ENCODE measurements at places on chromosomes 12 and 14. TPM values are rescaled to one million over a fixed set of nuclear protein-coding genes. Genes with fewer than 3 reads are reported as not detected.
A peak's percentile ranks its signal among the peaks of the same experiment; 100 is the strongest.

TUNAR gene
- total RNA-seq = not detected

- peak; percentile 28 for DNase-seq
Observed at GRCh38 chr14:100547633-100548294, 39.5 kb downstream of the BEGAIN start.

DNA sequence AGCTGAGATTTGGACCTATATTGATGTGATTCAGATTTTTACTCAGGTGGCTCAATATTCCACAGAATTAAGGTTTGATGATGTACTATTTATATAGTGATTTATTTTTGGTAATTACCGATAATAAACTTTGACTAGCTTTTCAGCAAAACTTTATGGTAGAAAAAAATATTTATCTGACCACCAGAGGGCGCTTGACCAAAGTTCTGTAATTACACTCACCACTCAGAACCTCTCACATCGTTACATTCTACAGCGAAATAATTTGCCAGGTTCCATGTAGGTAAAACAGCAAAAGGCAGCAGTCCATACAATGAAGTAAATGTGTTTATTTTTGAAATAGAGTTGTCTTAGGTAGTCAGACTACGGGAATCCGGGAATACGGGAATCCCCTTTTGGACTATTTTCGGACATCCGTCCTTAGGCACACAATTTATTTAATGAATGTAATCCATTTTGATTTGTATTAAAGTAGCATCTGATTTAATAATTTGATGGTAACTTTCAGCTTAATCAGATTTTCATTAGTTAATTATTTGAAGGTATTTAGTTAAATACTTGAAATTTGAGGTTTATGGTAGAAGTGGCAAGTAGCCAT lies 143.0 kb upstream of the DDHD1 start:
- no peak for DNase-seq

CMA1 gene
- total RNA-seq = 0.25 TPM

- DNase-seq = peak; percentile 72
Observed at GRCh38 chr14:102085948-102086708, 716 bp downstream of the HSP90AA1 start.

GRCh38 chr14:31261859-31262731 lies 54.5 kb upstream of the HECTD1 start:
- no peak for DNase-seq

DNA sequence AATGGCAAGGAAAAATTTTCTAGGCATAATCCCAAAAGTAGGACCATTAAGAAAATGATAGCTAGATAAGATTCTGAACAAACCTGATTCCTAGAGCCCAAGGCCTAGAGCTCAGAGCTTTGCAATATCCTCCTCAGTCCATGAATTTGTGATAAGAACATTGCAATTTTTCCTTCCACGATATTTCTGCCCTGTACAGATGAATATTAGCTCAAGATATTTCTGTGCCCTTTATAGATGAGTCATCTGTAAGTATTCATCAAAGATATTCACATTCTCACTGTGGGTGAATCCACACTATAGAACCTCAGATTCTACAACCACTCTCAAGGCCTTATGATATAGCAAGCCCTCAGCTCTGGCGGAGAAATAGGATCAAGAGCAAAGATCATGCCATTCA lies 37.5 kb downstream of the EAPP start:
- DNase-seq = no peak

HOXC12 gene
- total RNA-seq = not detected

GRCh38 chr14:88621100-88621499 lies 58.3 kb downstream of the ZC3H14 start:
- no peak for DNase-seq

DNA sequence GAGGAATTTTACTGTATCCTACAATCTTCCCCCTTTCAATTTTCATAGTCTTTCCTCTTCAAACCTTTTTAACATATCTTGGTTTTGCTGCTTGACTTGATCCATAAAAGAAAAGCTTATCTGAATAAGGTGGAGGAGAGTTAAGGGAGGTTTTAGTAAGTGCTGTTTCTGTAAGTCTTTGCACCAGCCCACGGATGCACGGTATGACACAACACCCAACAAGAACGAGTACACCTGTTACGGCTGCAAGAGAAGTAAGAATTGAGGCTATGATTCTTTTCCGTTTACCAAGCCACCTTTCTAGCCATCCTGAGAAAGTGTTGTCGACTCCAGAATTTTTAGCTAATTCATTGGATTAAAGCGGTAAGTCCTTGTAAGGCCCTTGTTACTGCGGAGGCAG lies 26.1 kb upstream of the CPNE8 start:
- no peak for DNase-seq

TNFAIP2 gene
- total RNA-seq = 0.10 TPM

- DNase-seq = no peak
Observed at GRCh38 chr12:89756194-89756584, 47.6 kb upstream of the ATP2B1 start.

DNA sequence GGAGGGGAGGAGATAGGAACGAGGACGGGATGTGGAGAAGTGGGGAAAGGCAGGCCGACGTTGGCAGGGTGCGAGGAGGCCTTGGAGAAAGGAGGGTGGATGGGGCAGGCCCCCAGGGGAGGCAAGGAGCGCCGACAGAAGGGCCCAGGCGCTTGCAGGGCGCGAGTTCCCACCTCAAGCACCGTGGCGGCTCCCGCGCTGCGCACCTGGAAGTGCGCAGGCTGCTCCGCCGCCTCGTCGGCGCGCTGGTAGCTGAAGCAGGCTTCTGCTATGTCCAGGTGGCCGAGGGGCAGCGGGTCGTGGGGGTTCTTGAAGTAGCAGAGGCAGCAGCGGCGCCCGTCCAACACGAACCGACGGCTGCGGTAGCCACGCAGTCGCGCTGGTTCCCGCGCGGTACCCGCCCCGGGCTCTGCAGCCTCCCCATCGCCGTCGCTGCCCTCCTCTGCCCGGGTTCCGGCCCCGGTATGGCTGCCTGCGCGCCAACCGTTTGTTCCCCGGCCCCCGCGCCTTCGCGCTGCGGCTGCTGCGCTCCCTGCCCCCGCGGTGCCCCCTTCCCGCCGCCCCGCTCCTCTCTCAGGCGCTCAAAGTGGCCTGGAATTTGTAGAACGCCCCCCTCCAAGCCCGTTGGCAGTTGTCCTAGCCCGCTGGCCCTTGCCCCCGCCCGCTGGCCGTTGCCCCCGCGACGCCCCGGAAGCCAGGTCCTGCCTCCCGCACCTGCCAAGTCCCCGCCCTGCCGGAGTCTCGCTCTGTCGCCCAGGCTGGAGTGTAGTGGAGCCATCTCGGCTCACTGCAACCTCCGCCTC lies 1.1 kb upstream of the ACTR6 start:
- peak; percentile 82 for DNase-seq

DNA sequence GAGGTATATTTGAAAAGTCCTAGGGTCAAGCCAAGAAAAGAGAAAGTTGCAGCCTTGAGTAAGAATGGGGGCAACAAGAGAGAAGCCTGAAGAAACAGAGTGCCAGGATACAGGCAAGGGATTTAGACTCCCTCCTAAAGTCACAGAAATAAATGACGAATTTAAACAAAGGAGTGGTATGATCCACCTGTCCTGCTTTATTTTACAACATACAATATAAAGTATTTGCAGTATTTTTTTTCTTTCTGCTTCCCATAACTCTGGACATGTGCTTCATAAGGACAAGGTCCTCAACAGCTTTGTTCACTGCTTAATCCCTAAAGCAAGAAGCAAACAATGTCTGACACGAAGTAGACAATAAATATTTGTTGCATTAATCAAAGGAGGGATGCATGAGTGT lies 57.4 kb downstream of the IFNG start:
- DNase-seq = no peak

- no peak for DNase-seq
Observed at GRCh38 chr14:74667758-74668157, 45.1 kb downstream of the AREL1 start.

DNA sequence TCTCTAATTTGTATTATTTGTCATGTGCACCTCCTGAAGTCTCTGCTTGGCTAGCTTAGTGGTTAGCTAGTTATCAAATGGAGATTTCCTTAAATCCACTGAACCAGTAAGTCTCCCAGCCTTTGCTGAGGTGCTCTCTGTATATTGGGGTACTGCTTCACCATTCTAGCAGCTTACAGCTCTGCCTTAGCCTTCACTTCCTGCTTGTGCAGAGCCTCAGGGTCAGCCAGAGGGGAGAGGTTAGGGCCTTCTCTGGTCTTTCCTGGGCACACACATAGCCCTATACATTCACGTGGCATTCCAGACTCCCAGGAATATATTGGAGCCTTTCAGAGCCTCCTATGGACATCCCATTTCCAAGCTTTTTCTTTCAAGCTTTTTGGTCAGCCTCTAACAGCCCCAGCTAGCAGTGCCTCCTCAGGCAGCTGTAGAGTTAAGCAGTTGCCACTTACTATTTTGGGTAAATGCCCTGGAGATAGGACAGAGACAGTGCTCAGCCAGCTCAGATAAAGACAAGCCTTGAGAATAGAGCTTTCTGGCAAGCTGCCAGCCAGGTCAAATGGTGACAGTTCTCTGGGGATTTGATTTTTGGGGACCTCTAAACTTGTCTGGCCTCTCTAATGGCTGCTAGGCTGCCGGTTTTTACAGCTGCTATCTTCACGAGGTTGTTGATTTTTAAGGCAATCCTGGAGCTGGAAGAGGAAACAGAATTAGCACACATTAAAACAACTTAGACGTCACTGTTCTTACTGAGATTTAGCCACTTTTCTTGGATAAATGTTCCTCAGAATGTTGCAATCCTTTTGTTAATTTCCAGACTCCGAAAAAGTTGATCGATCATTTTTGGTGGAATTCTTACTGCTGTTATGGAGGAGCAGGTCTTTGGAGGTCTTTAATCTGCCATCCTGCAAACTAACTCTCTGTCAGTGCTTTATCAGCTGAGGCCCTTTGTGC lies 32.9 kb downstream of the FBXW8 start:
- no peak for DNase-seq

Data from activated naive CD8-positive, alpha-beta T cell treated with anti-CD3 and anti-CD28 coated beads for 36 hours (primary cell).